ENCODE measurements at places on chromosomes 16 and 17. TPM values are rescaled to one million over a fixed set of nuclear protein-coding genes. Genes with fewer than 3 reads are reported as not detected.

The HOXB4 gene
- 9.7 TPM for total RNA-seq

The EVI2A gene
- not detected for total RNA-seq

The HAS3 gene
- 0.72 TPM for total RNA-seq

The LGALS9B gene
- not detected for total RNA-seq

The MT1M gene
- total RNA-seq = not detected

The SPIRE2 gene
- 18.9 TPM for total RNA-seq

The PPL gene
- 0.42 TPM for total RNA-seq

The ARHGDIG gene
- 0.41 TPM for total RNA-seq

The IL21R gene
- 0.39 TPM for total RNA-seq

- DNase-seq = no peak
- H3K4me3 ChIP-seq = no peak overlapping the region
- H3K36me3 ChIP-seq = no peaks in the 10 kb centered on the region
- H3K27ac ChIP-seq = no peak overlapping the region
These were observed 52.1 kb upstream of the SMIM36 start for GRCh38 chr17:55563363-55563762.

- H3K4me3 ChIP-seq = no peak overlapping the region
- no peaks in the 10 kb centered on the region for H3K36me3 ChIP-seq
- no peak overlapping the region for H3K27ac ChIP-seq
- peaks cover 4% of the 10 kb centered on the region for H3K4me1 ChIP-seq
- no peak for DNase-seq
These were observed 2.1 kb downstream of the MT1X start for GRCh38 chr16:56684256-56684925.

- H3K27me3 ChIP-seq = no peaks in the 10 kb centered on the region
- H3K27ac ChIP-seq = no peak overlapping the region
- no peak for DNase-seq
- no peaks in the 10 kb centered on the region for H3K36me3 ChIP-seq
- H3K4me3 ChIP-seq = no peak overlapping the region
- H3K4me1 ChIP-seq = no peaks in the 10 kb centered on the region
These were observed 1.1 kb upstream of the PIK3R6 start for GRCh38 chr17:8868529-8868951.

DNA sequence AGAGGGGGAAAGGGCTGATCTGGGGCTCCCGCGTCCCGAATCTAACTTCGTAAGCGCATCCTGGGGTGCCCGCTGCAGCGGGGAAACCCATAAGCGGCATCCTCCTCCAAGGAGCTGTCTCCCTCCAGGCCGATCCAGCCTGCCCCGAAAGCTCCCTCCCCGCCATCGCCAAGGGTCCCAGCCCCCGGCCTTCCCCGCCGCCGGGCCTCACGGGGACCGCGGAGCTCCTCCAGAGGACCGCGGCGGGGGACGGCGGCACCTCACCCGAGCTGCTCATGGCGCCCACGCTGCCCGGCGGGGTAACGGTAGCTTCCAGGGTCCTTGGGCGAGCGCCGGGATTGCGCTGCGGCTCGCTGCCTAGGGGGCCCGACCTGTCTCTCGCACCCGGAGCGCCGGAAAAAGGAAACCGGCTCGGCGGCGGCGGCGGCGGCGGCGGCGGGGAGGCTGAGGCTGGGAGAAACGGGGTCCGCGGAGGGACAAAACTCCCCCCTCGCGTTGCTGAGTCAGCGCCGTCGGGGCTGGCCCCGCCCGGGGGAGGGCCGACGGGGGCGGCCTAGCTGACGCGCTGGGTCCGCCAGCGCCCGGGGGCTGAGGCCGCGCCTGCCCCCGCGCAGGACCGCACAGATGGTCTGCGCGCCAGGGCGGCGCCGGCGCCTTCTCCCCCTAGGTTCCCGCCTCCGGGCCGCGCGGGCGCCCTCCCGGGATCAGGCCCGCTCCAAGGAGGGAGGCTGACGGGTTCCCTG is at the start of gene BLMH:
Gene BLMH (minus strand): TSS at position 402 of the 743 bp plus-strand sequence. CDS start 125 bp downstream, at position 277.
- peak within 1 kb of the TSS; percentile 85 for H3K4me3 ChIP-seq
- peaks cover 3% of the 10 kb centered on the region for H3K4me1 ChIP-seq
- H3K36me3 ChIP-seq = peaks cover 25% of the 10 kb centered on the region
- H3K27ac ChIP-seq = peak within 1 kb of the TSS; percentile 81

DNA sequence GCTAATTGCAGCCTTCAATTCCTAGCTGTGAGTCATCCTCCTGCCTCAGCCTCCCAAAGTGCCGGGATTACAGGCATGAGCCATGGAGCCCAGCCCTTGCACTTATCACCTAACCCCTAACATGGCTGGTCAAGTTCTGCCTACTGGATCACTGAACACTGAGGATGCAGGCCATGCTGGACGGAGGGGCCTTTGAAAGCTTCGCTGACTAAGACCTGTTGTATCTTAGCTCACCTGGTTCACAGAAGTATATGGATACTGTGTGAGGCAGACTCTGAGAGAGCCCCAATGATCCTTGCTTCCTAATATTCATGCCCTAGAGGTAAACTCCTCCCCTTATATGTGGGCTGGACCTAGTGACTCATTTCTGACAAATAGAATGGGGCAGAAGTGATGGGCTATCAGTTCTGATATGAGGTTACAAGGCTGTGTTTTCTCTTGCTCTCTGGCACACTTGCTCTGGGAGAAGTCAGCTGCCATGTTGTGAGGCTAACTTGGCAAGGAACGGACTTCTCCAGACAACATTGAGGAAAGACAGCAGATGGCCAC is 11.7 kb upstream of the TMIGD1 start:
- DNase-seq = no peak
- no peak overlapping the region for H3K27ac ChIP-seq
- H3K4me3 ChIP-seq = no peak overlapping the region
- no peaks in the 10 kb centered on the region for H3K36me3 ChIP-seq
- H3K27me3 ChIP-seq = peaks cover 30% of the 10 kb centered on the region

- H3K4me3 ChIP-seq = no peak overlapping the region
- H3K4me1 ChIP-seq = peaks cover 16% of the 10 kb centered on the region
- H3K27ac ChIP-seq = no peak overlapping the region
- H3K36me3 ChIP-seq = no peaks in the 10 kb centered on the region
- H3K27me3 ChIP-seq = no peaks in the 10 kb centered on the region
These were observed 105.0 kb downstream of the XYLT1 start for GRCh38 chr16:17365591-17366298.

GRCh38 chr17:64024215-64024654 is 3.8 kb upstream of the ICAM2 start:
- no peaks in the 10 kb centered on the region for H3K27me3 ChIP-seq
- no peaks in the 10 kb centered on the region for H3K36me3 ChIP-seq
- H3K4me1 ChIP-seq = no peaks in the 10 kb centered on the region
- H3K27ac ChIP-seq = no peak overlapping the region

DNA sequence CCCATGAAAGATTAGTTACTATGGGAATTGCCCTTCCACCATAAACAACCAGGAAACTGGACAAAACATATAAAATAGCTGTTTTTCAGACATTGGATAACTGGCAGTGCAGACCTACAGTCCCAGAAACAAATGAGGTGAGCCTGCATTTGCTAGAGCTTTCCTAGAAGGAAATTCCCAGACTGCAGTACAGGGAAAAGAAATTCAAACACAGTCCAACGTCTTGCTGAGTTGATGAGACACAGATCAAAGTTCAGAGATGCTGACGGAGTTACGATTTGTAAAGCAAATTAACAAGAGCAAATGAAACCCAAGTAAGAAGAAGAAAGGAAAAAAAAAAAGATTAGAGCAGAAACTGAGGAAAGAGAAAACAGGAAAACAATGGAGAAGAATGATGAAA is 41.3 kb upstream of the MNT start:
- H3K36me3 ChIP-seq = peaks cover 9% of the 10 kb centered on the region
- no peaks in the 10 kb centered on the region for H3K4me1 ChIP-seq
- H3K27ac ChIP-seq = no peak overlapping the region
- H3K4me3 ChIP-seq = no peak overlapping the region

- no peaks in the 10 kb centered on the region for H3K4me1 ChIP-seq
- no peaks in the 10 kb centered on the region for H3K27me3 ChIP-seq
- no peaks in the 10 kb centered on the region for H3K36me3 ChIP-seq
- no peak for DNase-seq
These were observed 32.6 kb downstream of the NUBP1 start for GRCh38 chr16:10776280-10776679.

DNA sequence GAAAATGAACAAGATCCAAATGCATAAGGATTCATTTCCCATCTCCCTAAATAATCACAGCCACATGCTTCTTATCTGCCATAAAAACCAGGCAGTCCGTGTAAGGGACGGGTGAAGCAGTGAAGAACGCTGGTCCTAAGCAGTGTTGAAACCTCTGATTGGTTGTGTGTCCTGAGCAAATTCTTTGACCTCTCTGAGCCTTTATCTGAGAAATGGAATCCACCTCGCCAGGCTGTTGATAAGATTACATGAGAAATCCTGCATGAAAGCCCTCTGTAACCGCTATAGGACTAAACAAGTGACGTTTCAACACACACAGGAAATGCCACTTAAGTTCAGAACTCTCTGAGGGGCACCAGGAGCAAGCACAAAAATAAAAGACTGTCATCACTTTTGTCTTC is 26.8 kb downstream of the GAS7 start:
- no peaks in the 10 kb centered on the region for H3K27me3 ChIP-seq
- no peak overlapping the region for H3K27ac ChIP-seq
- H3K36me3 ChIP-seq = no peaks in the 10 kb centered on the region
- H3K4me3 ChIP-seq = no peak overlapping the region
- peak; percentile 55 for DNase-seq
- H3K4me1 ChIP-seq = peaks cover 12% of the 10 kb centered on the region

- H3K36me3 ChIP-seq = no peaks in the 10 kb centered on the region
- peak overlapping the region; percentile 80 for H3K27ac ChIP-seq
- H3K4me3 ChIP-seq = no peak overlapping the region
- DNase-seq = no peak
These were observed 54.8 kb downstream of the PIMREG start for GRCh38 chr17:6498901-6499540.

GRCh38 chr17:1573932-1574696 is 11.5 kb upstream of the PITPNA start:
- peak; percentile 73 for DNase-seq
- H3K4me1 ChIP-seq = no peaks in the 10 kb centered on the region
- no peaks in the 10 kb centered on the region for H3K36me3 ChIP-seq
- H3K27me3 ChIP-seq = no peaks in the 10 kb centered on the region
- H3K27ac ChIP-seq = no peak overlapping the region
- no peak overlapping the region for H3K4me3 ChIP-seq

GRCh38 chr17:58452738-58453137 is 35.4 kb upstream of the RNF43 start:
- H3K4me1 ChIP-seq = no peaks in the 10 kb centered on the region
- no peak overlapping the region for H3K27ac ChIP-seq
- no peak overlapping the region for H3K4me3 ChIP-seq
- no peaks in the 10 kb centered on the region for H3K27me3 ChIP-seq
- no peaks in the 10 kb centered on the region for H3K36me3 ChIP-seq

DNA sequence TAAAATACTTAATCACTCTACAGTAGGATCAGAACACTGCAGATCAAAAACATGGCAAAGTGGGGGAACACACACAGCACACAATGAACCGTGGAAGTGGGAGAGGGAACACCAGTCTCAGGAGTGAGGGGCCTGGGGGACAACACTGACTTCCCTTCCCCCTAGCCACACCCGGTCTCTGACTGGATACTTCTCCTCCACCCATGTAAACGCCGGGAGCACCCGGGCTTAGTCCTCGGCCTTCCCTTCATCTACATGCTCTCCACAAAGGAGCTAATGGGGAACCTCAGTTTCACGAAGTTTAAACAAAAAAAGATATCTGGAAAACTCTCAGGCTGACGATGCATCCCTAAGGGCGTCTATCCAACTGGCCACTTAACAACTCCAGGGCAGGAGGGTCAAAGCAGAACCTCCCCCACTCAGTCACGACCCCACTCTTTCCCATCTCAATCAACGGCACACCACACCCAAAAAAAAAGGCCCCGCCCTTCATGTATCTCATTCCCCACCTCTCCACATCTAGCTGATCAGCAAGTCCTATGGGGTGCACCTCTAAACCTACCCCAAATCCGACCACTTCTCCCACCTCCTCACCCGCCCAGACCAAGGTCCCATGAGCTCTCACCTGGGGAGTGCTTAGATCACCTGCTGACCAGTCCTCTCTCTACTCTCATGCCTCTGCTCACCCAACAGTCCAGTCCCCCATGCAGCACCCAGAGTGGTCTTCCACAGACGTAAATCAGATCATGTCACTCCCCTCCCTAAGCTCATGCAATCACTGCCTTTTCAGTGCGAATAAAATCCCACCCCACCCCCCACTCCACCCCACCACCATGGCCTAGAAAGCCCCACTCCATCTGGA is 7.4 kb downstream of the ZDHHC7 start:
- no peaks in the 10 kb centered on the region for H3K27me3 ChIP-seq
- H3K27ac ChIP-seq = no peak overlapping the region
- no peaks in the 10 kb centered on the region for H3K4me1 ChIP-seq

GRCh38 chr16:90023078-90023447 is 3.8 kb upstream of the DBNDD1 start:
- no peaks in the 10 kb centered on the region for H3K36me3 ChIP-seq
- peak overlapping the region; percentile 81 for H3K4me3 ChIP-seq
- peak overlapping the region; percentile 90 for H3K27ac ChIP-seq
- H3K4me1 ChIP-seq = peaks cover 27% of the 10 kb centered on the region
- no peaks in the 10 kb centered on the region for H3K27me3 ChIP-seq

DNA sequence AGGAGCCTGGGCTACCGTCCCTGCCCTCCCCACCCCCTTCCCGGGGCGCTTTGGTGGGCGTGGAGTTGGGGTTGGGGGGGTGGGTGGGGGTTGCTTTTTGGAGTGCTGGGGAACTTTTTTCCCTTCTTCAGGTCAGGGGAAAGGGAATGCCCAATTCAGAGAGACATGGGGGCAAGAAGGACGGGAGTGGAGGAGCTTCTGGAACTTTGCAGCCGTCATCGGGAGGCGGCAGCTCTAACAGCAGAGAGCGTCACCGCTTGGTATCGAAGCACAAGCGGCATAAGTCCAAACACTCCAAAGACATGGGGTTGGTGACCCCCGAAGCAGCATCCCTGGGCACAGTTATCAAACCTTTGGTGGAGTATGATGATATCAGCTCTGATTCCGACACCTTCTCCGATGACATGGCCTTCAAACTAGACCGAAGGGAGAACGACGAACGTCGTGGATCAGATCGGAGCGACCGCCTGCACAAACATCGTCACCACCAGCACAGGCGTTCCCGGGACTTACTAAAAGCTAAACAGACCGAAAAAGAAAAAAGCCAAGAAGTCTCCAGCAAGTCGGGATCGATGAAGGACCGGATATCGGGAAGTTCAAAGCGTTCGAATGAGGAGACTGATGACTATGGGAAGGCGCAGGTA is 762 bp downstream of the CDK12 start:
- H3K4me3 ChIP-seq = peak overlapping the region; percentile 75
- H3K36me3 ChIP-seq = no peaks in the 10 kb centered on the region
- DNase-seq = no peak
- H3K4me1 ChIP-seq = no peaks in the 10 kb centered on the region
- no peaks in the 10 kb centered on the region for H3K27me3 ChIP-seq
- H3K27ac ChIP-seq = peak overlapping the region; percentile 94

GRCh38 chr17:50318501-50319285 is 27.2 kb upstream of the XYLT2 start:
- no peak overlapping the region for H3K27ac ChIP-seq
- H3K36me3 ChIP-seq = no peaks in the 10 kb centered on the region
- peaks cover 39% of the 10 kb centered on the region for H3K4me1 ChIP-seq
- DNase-seq = no peak
- H3K27me3 ChIP-seq = peaks cover 50% of the 10 kb centered on the region
- no peak overlapping the region for H3K4me3 ChIP-seq

- no peak overlapping the region for H3K27ac ChIP-seq
- H3K36me3 ChIP-seq = no peaks in the 10 kb centered on the region
- H3K27me3 ChIP-seq = no peaks in the 10 kb centered on the region
- peaks cover 7% of the 10 kb centered on the region for H3K4me1 ChIP-seq
- H3K4me3 ChIP-seq = no peak overlapping the region
These were observed 1.8 kb upstream of the APOH start for GRCh38 chr17:66230922-66231591.

All from A673 (cell line).